ENCODE measurements at places on chromosomes 5 and 9.

DNA sequence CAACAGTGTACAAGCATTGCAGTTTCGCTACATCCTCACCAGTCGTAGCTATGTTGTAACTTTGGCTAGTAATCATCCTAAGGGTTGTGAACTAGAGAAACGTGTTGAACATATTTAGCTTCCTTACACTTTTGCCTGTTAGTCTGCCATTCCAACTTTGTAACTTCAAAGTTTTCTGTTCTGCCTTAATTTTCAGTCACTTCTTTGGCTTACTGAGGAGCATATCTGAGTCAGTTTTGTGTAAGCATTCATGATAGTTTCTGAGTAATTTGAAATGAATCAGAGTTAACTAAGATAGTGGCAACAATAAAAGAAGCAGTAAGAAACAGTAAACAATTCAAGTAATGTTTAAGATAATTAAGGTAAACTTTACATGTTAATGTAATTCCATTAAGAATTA is 58.9 kb upstream of the MCCC2 start:
- no peak for DNase-seq

DNA sequence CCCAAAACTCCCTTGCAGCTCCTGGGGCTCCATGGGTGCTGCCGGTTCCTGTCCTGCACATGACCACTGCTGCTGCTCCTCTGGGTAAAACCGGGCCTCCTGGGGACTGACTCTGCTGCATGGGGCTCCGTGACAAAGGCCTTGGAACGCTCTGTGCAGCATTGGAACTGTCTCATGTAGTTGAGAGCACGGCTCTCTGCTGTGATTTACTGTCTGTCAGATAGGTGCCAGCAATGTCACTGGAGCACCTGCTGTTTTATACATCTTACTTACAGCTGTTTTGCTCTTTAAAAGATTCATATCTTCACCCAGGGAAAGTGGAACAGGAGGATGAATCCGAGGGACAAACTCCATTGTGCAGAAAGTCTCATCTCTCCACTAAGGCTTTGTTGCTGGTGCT is 138.1 kb downstream of the YIPF5 start:
- DNase-seq = no peak

DNA sequence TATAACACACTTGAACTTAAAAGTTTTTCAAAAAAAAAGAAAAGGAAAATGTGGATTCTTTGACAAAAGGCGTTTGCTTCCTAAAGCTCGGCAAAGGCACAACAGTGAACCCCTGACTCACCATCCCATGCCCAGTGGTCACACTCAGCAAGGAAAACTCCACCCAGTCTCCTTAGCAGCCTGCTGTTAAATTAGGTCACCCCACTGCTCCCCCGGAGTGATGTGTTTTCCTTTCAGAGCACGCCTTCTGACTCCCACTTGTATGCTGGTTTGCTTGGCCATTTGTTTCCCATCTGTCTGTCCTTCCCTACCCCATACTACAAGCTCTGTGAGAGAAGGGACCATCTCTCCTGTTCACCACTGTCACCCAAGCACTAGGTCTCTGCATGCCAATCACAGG is 23.8 kb downstream of the RETREG1 start:
- peak; percentile 40 for DNase-seq

- DNase-seq = no peak
Observed at GRCh38 chr5:175357995-175358394, 86.0 kb downstream of the DRD1 start.

DNA sequence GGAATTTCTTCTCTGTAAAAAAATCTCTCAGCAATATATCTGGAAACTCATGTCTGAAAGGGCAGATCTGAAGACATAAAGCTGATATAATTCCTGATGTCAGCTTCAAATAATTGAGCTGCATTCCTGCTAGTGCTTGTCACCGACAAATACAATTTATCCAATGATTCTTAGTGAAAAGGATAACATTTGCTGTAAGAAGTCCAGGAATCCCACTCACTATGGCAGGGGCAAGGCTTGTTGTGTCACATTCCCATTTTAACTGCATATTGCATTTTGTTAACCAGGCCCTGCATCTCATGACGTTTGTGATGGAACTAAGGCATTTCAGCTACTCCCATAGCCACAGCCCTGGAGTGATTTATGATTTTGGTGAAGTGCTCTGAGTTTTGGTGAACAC is 160.1 kb upstream of the DAB2 start:
- no peak for DNase-seq

- DNase-seq = no peak
Observed at GRCh38 chr9:120555839-120556238, 24.1 kb downstream of the CDK5RAP2 start.

DNA sequence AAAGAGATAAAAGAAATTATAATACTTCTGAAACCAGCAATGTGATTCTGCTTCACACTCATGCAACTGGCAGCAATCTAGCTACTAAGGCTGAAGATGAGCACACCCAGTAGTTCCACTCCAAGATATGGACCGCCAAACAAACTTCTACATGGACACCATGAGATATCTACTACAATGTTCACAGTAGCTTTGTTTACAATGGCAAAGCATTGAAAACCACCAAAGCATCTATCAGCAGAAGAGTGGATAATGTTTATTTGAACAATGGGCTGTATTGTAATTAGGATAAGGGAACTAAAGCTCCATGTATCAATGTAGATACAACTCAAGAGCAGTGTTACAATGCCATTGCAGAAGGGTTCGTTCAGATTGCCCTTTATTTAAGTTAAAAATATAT is 91.2 kb upstream of the ERBIN start:
- no peak for DNase-seq

DNA sequence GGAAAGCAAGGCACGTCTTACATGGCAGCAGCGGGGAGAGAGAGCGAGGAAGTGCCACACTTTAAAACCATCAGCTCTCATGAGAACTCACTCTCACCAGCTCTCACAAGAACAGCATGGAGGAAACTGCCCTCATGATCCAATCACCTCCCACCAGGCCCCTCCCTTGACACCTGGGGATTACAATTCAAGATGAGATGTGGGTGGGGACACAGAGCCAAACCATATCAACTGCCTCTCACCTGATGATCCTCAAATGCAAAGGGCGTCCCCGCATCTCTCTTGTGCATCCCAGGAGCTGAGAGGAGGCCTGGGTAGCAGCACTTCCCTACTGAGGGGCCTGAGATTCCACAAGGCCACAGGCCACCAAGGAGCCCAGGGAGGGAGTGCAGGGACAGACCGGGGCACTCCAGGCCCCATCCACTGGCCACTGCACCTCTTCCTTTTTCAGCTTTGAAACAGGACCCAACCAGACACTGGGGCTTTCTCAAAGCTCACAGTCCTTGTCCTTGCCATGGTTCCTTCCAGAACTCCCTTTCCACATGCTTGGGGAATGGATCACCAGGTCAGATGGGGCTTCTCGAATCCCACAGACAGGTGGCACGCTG is 54.5 kb upstream of the IL17B start:
- DNase-seq = no peak

GRCh38 chr5:173855162-173855994 is 32.8 kb upstream of the CPEB4 start:
- no peak for DNase-seq

DNA sequence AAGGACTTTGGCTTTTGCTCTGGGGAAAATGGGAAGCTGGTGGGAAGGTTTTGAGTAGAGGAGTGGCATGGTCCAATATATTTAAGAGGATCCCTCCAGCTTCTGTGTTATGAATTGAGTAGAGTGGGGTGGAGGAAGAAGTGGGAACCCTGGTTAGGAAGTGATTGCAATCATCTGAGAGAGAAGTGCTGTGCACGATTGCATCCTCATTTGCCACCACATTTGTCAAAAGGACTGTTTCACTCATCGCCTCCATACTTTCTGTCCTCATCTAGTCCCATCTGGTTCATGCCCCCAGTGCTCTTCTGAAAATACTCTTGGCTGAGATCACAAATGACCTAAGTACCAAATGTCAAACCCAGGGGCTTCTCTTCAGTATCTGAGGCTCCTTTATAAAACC is 192.1 kb downstream of the RAB3C start:
- no peak for DNase-seq

- no peak for DNase-seq
Observed at GRCh38 chr9:35226651-35227050, 64.8 kb downstream of the UNC13B start.

- no peak for DNase-seq
Observed at GRCh38 chr9:75889577-75889976, 896 bp upstream of the PCSK5 start.

DNA sequence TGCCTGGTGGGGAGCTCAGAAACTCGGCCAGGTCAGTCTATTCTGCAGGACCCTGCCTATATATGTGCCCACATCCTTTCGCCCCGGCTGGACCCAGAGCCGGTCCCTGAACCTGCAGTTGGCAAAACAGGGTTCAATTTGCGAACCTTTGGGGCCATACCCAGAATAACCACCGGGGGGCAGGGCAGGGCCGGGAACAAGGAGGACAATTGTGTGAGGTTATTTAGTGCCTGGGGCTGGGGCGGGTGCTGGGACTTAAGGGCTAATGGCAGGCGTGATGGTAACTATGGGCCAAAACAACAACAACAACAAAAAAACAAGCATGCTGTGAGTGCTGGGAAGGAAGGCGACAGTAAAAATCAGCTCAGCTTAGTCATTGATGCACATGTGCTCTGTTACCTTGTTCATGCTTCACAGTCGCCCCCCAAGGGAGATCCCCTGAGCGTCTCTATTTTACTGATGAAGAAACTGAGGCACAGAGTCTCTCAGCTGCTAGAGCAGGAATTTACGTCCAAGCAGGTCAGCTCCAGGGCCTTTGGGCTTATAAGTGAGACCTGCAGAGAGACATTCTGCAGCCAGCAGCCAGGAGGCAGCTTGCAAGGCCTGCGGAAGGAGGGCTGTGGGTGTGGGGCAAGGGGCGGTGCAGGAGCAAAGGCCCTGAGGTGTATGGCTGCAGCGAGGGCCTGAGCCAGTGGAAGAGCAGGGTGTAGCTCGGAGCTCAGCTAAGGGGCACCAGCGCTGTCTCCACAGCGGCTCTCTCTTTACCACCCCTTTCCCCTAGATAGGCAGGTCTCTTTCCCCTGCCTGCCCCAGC is 106.0 kb downstream of the PHF2 start:
- no peak for DNase-seq

DNA sequence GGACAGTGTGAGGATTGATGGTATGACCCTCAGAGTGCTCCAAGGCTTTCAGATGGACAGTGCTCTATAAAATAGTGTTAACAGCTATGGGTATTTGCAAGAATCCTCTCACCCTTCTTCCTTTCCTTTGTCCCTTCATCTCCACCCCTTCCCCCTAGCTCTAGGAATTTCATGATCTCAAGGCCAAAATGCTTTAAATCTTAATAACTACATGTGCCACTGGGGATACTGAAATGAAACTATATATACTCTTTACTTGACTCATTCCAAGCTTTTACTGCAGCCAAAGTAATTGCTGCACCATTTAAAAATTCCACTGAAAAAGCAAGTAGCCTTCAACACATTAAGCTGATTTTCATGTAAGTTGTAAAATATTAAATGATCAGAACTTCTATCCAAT is 361.6 kb upstream of the SLC30A5 start:
- DNase-seq = no peak

DNA sequence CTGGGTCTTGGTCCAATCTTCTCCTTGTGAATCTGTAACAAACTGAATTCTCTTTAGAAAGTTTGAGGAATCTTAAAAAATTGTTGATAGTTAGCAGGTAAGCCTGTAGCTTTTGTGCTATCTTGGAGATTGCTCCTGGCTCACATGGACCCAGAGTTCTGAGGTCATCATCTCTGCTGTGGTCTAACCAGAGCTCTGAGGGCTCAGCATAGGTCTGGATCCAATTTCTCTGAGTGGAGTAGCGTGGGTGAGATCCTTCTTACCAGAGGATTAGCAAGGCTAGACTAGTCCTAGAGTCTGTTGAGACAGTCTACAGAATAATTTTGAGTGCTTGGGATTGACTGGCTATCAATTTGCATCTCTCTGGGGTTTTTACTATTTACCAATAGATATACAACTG is 60.5 kb upstream of the IL6ST start:
- no peak for DNase-seq

DNA sequence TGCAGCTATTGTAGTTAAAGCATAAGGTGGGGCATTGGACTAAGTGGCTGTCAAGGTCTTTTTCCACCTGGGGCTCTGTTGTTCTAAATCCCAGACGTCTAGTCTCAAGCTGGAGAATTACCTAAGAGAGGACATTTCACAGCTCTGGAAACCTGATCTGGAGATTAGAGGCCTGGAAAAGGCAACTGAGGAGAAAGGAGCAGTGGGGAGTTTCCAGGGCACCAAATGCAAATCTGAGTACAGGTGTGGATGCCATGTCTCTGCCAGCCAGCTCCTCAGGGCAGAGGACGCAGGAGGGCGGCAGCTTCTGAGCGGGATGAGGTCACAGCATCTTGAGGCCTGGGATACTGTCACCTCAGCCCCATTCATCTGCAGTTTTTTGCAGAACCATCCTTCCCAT is 65.2 kb downstream of the PPARGC1B start:
- no peak for DNase-seq

DNA sequence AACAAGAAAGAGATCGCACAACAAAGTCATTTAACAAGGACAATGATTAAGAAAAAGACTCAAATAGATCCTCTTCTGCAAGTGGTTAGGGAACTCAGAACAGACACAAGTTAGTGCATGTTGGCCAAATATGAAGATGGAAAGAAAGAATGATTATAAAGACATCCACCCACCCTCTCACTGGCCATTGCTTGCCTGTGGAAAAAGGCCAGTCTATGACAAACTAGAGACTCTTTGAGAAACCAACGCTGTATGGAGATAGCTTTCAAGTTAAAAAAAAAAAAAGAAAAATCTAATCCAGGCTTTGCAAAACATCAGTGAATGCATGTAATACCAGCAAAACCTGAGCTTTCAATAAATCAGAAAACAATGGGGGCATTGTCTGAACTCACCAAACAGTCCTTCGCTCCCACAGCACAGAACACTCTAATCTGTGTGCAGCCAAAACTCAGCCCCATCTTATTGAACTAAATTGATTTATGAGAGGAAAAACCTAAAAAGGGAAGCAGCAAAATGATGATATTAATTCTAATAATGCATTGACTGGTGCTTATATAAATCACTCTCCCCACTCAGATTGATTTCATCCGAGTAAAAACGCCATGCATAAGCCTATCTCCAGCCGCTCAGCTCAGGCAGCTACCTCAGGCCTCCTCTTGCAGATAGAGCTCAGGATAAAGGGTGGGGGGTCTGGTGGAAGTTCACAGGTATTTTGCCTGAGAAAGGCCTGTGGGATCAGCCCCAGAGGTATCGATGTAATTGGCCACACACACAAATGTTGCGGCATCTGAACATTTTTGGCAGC is 547.1 kb downstream of the CCDC171 start:
- no peak for DNase-seq
